Thymus (tissue), 14 donors: ENCODE measurements at places on chromosomes 13 and 19. TPM values are rescaled to one million over a fixed set of nuclear protein-coding genes. Genes with fewer than 3 reads are reported as not detected.

Gene SLITRK6
- polyA plus RNA-seq: 0.11 TPM

Gene WDR87
- polyA plus RNA-seq: 0.02 TPM

Gene ZNF490
- 1.6 TPM for polyA plus RNA-seq

Gene WDR62
- 2.4 TPM for polyA plus RNA-seq

Gene ABHD17A
- 90.4 TPM for polyA plus RNA-seq
